Activated B cell treated with CpG ODN at 0.5 μM for 24 hours (primary cell): ENCODE measurements at places on chromosomes 4 and X.

DNA sequence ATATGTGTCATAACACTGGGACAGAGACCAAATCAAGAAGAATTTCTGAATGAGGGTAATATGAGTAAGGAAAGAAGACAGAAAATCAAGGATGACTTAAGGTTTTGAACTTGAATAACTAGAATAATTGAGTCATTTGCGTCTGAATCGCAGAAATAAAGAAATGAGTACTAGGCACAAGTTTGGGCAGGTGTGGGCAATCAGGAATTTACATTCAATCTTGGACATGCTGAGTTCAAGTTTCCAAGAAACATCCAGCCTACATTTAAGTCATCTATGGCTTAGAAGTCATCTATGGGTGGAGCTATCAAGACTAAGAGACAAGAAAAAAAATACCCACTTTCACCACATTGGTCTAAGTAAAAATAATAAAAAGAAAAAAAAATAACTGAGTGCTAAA, 30.4 kb upstream of the WDR44 start:
- no peaks in the 10 kb centered on the region for H3K36me3 ChIP-seq
- H3K4me1 ChIP-seq = no peaks in the 10 kb centered on the region
- H3K27me3 ChIP-seq = no peaks in the 10 kb centered on the region
- H3K27ac ChIP-seq = no peak overlapping the region
- DNase-seq = no peak

DNA sequence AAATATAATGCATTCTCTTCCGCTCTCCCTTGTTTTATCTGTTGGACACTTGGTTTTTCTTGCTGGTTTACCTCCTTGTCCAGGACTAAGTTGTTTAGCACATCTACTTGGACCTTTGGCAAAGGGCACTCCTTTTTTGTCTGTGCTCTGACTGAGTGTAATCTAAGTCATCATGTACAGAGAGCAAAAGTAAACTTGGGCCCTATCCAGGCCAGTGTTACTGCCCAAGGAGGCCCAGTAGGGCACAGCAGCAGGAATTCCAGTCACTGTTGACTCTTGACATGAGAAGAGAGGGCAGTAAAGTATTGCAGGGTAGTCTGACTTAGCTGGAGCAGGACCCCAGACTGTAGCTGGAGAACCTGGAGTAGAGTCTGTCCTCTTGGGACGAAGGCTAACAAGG, 445.5 kb downstream of the ZIC3 start:
- no peaks in the 10 kb centered on the region for H3K36me3 ChIP-seq
- no peak overlapping the region for H3K4me3 ChIP-seq
- DNase-seq = no peak
- H3K27ac ChIP-seq = no peak overlapping the region

- no peak overlapping the region for H3K4me3 ChIP-seq
- no peaks in the 10 kb centered on the region for H3K27me3 ChIP-seq
Measured at GRCh38 chr4:107468812-107469211, 251.2 kb downstream of the PAPSS1 start.

DNA sequence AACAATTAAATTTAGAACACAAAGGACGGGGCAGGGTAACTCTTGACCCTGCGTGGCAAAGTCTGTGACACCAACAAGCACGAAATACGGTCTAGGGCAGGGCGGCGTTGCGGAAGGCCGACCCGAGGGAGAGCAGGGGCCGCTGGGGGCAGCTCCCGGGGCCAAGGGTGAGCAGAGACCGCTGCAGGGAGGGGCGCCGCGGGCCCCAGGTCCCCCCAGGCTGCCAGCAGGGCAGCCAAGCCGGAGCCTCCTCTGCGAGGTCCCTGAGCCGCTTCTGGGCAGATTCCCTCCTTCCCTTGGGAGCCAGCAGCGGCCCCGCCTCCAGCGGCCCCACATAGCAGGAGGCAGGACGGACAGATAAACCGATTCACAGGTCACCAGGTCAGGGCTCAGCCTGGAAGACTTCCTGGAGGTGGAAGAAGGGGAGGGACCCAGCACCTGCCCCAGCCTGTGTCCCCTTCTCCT, 90.2 kb downstream of the FAM53A start:
- H3K4me3 ChIP-seq = no peak overlapping the region
- peaks cover 2% of the 10 kb centered on the region for H3K36me3 ChIP-seq
- DNase-seq = no peak
- peaks cover 7% of the 10 kb centered on the region for H3K27me3 ChIP-seq

DNA sequence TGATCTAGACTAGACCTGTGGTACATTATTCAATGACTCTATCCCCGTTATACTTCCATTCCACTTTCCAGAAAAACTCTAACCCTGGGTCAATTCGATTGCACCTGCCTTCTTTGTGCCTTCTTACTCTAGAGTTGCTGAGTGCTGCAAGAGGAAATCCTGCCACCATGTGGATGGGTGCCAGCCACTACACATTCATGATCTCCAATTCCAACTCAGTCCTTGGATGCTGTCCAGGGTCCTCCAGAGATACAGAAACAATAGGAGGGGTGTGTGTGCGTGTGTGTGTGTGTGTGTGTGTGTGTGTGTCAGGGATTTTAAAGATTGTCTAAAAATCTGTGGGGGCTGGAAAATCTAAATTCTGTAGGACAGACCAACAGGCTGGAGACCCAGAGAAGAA, 42.9 kb upstream of the INTS6L start:
- H3K4me3 ChIP-seq = no peak overlapping the region
- no peak overlapping the region for H3K27ac ChIP-seq
- DNase-seq = no peak
- peaks cover 3% of the 10 kb centered on the region for H3K27me3 ChIP-seq
- no peaks in the 10 kb centered on the region for H3K36me3 ChIP-seq

DNA sequence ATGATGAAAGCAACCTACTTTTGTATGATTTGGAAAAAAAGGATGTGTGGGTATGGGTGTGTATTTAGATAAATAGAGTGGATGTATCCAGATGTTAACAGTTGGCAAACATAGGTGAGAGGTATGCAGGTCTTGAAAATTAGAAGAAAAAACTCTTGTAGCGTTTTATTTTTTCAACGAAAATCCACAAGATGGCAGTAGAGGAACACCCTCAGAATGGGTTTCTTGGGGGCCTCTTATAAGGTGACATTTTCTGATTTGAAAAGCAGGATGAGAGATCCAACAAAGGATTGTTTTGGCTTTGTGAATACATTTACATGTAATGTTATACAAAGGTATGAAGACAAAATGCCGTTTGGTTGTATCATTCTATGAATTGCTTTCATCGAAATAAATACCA, 68.3 kb downstream of the FMR1NB start:
- no peaks in the 10 kb centered on the region for H3K36me3 ChIP-seq
- H3K4me1 ChIP-seq = no peaks in the 10 kb centered on the region
- H3K27ac ChIP-seq = no peak overlapping the region
- H3K4me3 ChIP-seq = no peak overlapping the region

- no peaks in the 10 kb centered on the region for H3K27me3 ChIP-seq
- H3K27ac ChIP-seq = no peak overlapping the region
- H3K4me3 ChIP-seq = no peak overlapping the region
- no peaks in the 10 kb centered on the region for H3K4me1 ChIP-seq
- H3K36me3 ChIP-seq = no peaks in the 10 kb centered on the region
Measured at GRCh38 chr4:175705407-175705806, 106.7 kb downstream of the GPM6A start.

DNA sequence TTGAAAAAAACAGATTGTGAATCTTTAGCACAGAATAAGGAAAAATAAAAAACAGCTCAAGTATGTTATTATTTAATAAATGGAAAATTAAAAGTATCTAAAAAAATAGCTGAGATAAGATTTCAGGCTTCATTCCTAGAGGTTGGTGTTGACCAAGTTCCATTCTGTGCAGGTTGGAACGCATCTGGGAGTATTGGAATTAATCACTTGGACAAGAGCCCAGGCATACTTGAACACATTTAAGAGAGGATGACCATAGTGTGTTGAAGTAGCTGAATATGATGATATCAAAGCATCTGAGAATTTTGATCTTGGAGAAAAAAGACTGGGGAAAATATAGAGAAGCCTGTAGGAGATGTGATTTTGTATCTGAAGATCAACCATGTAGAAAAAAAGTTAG, 54.6 kb upstream of the VCX start:
- no peaks in the 10 kb centered on the region for H3K4me1 ChIP-seq
- H3K36me3 ChIP-seq = no peaks in the 10 kb centered on the region
- no peak for DNase-seq

GRCh38 chr4:169770416-169770815, 12.7 kb upstream of the HPF1 start:
- no peaks in the 10 kb centered on the region for H3K36me3 ChIP-seq
- peaks cover 11% of the 10 kb centered on the region for H3K27me3 ChIP-seq
- H3K27ac ChIP-seq = no peak overlapping the region
- DNase-seq = no peak
- no peak overlapping the region for H3K4me3 ChIP-seq

DNA sequence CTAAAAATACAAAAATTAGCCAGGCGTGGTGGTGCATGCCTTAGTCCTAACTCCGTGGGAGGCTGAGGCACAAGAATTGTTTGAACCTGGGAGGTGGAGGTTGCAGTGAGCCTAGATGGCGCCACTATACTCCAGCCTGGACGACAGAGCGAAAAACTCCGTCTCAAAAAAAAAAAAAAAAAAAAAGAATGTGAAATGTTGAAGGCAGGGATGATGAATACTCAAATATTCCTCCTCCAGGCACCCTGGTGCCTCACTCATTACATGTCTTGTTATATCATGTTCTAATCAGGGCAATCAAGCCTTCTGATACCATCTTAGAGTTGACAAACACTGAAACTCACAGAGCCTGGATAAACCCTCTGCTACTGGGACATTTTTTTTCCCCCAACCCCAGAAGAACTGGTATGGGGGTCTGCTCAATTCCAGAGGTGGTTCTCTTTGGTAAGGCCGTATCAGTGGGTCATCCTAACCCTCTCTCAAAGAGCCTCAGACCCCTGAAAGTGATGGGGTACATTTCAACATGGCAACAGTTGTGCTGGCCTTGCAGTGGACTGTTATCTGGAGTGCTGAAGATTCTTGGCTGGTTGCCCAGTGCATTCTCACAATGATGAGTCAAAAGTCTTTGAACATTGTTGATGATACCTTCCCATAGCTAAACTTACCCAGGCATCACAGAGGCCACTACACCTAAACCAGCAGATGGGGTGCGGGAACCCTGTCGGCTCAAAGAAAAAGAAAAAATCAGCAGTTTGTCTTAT, 2.4 kb upstream of the SH3KBP1 start:
- no peaks in the 10 kb centered on the region for H3K27me3 ChIP-seq
- H3K4me3 ChIP-seq = no peak overlapping the region
- H3K27ac ChIP-seq = no peak overlapping the region
- H3K4me1 ChIP-seq = peaks cover 20% of the 10 kb centered on the region
- H3K36me3 ChIP-seq = no peaks in the 10 kb centered on the region
- DNase-seq = no peak
